ENCODE measurements at places on chromosomes 6 and 20. TPM values are rescaled to one million over a fixed set of nuclear protein-coding genes. Genes with fewer than 3 reads are reported as not detected.

KCNQ5 gene
- 9.4 TPM for total RNA-seq

OR2B3 gene
- not detected for total RNA-seq

SLC25A27 gene
- 0.77 TPM for total RNA-seq

TLDC2 gene
- not detected for total RNA-seq

MMUT gene
- 7.1 TPM for total RNA-seq

Data from Panc1 (cell line).